OCI-LY7 (cell line): ENCODE measurements at places on chromosomes 12 and 14. TPM values are rescaled to one million over a fixed set of nuclear protein-coding genes. Genes with fewer than 3 reads are reported as not detected.

GRCh38 chr12:124452576-124453331 lies 114.7 kb downstream of the NCOR2 start:
- no peak for DNase-seq

DNA sequence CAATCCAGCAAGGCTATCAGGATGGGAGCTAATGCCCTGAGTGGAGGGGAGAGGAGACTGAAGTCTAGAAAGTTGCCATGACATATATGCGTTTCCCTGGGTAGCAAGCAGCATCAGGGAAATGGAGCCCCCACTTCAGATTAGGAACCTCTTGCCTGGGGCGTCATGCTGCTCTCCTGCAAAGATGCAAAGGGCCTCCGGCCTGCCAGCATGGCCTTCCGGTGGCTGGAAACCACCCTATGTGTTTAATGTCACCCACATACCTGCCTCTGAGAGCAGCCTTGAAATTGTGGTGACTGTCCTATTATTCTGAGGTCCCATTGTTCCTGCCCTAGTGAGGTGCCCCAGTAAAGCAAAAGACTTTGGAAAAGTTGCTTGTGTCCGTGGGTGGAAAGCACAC lies 10.0 kb upstream of the IFI27L2 start:
- DNase-seq = no peak

- DNase-seq = no peak
Observed at GRCh38 chr12:27469176-27469736, 22.7 kb downstream of the SMCO2 start.

DNA sequence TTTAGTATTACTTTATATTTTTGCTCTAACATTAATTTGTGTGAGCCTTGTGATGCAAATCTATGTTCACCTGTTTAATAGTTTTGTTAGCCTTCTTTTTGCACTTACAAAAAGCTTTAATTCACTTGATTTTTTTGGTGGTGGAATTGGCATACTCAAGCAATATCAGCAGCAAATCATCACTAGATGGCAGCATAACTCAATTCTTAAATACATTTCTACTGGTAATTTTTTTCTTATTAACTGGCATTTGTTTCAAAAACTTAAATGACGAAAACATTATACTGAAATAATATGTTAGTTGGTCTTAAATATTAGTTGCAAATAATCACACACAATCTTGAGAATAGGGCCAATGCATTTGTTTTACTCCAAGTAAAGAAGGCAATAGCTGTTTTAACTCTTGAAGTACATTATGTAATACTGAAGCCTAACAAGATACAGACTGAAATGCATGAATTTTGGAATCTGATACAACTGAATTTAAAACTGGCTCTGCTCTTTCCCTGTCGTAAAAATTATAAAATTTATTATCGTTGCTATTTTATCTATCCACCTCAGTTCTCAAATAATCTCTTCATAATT lies 151.5 kb downstream of the ATXN7L3B start:
- peak; percentile 46 for DNase-seq

DNA sequence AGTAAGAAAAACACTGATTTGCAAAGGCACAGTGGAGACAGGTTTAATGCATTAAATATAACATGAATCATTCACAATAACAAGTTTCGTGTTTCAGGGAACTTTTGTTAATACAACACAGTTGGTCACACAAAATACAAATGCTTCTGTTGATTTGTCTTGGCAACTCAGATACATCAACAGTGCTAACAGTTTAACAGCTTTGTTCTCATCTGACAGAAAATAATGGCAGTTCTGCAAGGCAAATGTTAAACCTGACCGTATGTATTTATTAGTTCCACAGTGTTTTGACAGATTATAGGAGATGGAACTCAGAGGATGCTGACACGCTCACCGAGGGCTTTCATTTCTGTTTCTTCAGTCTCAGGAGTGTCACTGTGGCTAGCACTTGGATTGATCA lies 350.7 kb downstream of the PRKD1 start:
- no peak for DNase-seq

- no peak for DNase-seq
Observed at GRCh38 chr12:101928556-101928955, 51.2 kb downstream of the DRAM1 start.

GRCh38 chr14:63182968-63183367 lies 21.3 kb upstream of the RHOJ start:
- no peak for DNase-seq

GRCh38 chr12:86158956-86159355 lies 97.2 kb downstream of the MGAT4C start:
- no peak for DNase-seq

DNA sequence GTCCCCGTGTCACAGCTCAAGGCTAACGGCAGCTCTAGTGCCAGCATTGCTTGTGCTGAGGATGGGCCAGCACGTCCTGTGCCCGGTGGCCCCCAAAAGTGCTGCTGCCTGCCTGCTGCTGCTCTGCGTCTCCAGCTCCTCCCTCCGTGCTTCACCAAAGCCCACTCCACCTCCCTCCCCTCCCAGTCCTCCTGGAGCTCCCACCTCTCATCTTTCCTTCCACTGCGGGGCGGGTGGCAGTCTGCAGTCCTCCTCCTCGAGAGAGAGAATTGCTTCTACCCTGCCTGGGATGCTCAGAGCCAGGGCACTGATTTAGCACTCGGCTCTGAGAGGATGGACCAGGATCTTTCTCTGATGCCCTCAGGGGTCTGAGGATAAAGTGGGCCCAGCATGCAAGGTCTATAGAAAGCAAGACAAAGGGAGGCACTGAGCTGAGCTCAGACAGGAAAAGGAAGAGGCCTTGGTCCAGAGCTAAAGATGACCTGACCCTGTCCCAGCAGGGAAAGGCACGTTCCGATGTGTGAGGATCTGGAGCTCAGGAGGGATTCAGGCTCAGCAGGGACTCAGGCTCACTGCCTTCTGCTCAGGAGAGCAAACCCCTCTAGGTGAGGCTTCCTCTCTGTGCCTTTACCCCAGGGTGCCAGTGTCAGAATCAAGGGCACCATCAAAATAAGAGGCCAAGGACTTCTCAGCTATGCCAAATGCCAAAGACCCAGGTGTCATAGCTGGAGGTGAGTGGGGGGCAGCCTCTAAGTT lies 113.1 kb upstream of the FKBP4 start:
- no peak for DNase-seq

DNA sequence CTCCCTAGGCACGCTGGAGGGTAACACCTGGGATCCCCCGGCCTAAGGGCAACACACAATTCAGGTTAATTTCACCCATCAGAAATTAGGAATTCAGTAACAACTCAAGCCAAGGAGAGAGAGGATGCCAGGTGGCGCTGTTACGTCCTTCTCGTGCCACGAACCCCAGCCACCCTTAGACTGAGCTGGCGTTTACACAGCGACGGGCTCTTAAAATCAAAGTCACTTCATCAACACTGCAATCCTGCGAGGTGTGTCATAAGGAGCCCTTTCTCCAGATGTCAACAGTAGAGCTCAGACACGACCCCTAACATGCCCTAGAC lies 110.6 kb upstream of the TMEM132D start:
- DNase-seq = no peak

- DNase-seq = no peak
Observed at GRCh38 chr12:23126794-23127193, 501.8 kb downstream of the ETNK1 start.

DNA sequence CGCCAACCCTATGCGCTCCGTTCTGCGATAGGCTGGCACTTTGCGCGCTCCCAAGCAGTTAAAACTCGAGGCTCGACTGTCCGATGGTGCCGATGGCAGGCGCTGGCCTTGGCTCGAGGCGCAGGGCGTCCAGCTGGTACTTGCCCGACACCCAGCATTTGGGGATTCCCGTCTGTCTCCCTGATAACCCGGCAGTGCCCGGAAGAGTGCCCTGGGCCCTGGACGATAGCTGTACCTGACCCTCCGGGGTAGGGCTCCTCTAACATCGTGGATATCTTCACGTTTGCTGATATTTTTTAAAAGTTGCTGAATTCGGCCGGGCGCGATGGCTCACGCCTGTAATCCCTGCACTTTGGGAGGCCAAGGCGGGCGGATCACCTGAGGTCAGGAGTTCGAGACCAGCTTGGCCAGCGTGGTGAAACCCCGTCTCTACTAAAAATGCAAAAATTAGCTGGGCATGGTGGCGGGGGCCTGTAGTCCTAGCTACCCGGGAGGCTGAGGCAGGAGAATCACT lies 908 bp upstream of the WIF1 start:
- DNase-seq = no peak

DNA sequence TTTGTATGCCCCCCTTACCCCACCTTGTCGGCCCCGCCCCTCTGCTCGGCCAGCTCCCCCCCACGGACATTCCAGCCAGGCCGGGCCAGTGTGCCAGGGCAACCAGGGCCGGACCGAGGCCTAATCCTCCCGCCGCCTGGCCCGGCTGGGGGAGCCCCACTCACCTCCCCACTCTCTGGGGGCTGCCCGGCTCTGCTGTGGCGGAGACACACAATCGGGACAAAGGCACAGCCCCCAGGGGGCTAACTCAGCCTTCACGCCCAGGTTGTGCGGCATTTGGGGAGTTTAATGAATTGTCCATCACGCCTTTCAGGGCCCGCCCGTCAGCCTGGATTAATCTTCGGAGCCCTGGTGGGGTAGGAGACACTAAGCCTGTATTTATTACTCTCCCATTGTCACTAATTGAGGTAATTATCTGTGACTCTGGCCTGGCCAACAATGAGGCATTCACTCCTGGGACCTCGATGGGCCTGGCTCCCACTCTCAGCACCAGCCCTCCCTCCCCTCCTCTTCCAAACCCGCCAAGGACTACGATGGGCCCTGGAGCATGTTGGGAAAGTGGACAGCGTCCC lies 8.7 kb downstream of the WNT1 start:
- DNase-seq = no peak

- peak; percentile 65 for DNase-seq
Observed at GRCh38 chr14:81625343-81625742, 91.7 kb upstream of the SEL1L start.

GRCh38 chr12:42774238-42774637 lies 184.7 kb upstream of the PRICKLE1 start:
- DNase-seq = no peak

GRCh38 chr12:47824198-47824597 lies 4.5 kb upstream of the HDAC7 start:
- peak; percentile 55 for DNase-seq

DNA sequence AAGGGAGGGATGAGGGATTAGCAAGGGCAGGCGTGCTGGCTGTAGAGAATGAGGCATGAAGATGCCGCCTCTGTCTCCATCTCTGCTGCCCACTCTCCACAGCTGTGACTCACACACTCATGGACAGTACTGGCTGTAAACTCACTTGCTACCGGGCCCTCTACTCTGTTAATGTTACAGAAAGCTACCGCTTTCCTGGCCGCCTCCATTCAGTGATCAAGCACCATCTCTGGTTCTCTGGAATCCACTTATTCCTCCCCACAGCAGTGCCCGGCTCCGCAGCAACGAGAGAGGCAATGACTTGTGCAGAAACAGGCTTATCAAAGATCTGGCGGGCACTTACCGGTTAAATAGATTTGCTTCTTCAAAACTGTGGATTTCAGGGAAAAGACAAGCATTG lies 34.8 kb downstream of the AMN start:
- DNase-seq = no peak

The RASAL1 gene
- total RNA-seq = 67.5 and 74.4 TPM in 2 replicates

The L3HYPDH gene
- total RNA-seq = 36.6 TPM in 2 replicates

The SDR9C7 gene
- not detected in 2 replicates for total RNA-seq

The SIX1 gene
- total RNA-seq = 1.6 and 2.9 TPM in 2 replicates

The C14orf132 gene
- 0.20 and 0.27 TPM in 2 replicates for total RNA-seq

The TULP3 gene
- total RNA-seq = 9.5 and 11.0 TPM in 2 replicates

The TBC1D30 gene
- total RNA-seq = 4.6 and 5.6 TPM in 2 replicates

The HRK gene
- 17.8 and 23.7 TPM in 2 replicates for total RNA-seq

The DEPDC4 gene
- 3.4 and 4.1 TPM in 2 replicates for total RNA-seq

The NRIP2 gene
- total RNA-seq = not detected in 2 replicates

The FSCB gene
- not detected in 2 replicates for total RNA-seq

The FAM181A gene
- total RNA-seq = not detected in 2 replicates
